ENCODE measurements at places on chromosomes 3 and 15.

DNA sequence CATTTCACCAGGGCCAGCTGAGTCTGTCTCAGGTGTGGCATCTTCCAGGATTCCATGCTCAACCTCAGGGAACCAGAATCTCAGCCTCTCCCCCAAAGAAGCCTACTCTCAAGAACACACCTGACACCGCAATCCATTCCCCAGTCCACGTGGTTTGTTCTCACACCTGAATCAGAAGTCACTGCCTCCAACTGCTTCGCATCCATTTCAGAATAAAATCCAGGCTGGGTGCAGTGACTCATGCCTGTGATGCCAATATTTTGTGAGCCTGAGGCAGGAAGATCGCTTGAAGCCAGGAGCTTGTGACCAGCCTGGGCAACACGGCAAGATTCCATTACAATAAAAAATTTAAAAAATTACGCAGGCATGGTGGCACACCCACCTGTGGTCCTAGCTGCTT lies 212.2 kb downstream of the FOXP1 start:
- no peak for DNase-seq

DNA sequence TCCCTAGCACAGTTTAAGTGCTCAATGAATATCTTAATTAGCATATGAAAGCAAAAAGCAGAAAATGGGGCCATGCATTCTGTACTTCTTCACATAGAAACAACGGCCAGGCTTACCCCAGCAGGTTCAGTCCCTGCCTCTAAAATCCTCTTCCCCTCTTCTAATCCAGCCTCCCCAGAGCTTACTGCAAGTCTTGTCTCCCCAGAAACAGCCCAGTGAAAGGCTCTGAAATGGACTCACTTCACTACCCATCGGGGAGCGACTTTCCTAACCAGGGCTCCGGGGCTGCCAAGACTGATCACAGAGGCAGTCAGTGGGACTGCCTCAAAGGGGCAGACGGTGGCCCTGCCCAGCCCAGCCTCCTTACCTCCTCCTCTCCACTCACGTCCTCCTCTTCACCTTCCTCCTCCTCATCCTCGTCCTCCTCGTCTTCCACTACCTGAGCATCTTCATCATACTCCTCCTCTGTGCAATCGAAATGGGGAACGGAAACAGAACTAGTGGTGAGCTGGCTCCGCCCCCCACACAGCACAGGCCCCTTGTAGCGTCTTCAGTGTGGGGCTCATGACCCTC lies 38.0 kb downstream of the ANP32A start:
- no peak for DNase-seq

DNA sequence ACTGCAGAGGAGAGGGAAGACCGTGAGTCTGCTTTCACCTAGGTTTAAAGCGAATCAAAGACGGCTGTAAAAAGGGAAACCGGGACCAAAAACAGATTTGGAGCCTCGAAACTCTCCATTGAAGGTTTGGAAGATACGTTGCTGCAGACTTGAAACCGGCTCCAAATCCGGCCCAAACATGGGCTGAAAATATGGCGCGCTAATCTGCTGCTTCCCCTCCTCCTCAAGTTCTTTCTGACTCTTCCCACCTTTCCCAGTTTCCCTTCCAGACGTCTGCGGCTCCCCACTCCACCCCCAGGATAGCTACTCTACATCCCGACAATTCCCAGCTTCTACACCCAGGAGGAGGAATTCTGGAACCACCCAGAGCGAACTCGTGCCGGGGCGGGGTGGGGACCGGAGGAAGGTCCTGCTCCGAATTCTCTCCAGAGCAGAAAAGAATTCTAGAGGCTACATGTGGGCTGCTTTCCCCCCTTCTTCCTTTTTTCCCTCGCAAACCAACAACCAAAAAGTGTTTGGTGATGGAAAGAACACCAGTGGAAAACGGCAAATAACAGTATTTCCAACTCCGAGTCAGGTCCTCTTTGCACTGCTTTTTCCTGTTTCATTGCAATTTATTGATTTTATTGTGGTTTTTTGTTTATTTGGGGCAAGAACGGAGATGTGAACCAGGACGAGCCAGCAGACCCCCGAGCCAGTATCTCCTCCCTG lies 8.5 kb downstream of the EOMES start:
- DNase-seq = no peak

DNA sequence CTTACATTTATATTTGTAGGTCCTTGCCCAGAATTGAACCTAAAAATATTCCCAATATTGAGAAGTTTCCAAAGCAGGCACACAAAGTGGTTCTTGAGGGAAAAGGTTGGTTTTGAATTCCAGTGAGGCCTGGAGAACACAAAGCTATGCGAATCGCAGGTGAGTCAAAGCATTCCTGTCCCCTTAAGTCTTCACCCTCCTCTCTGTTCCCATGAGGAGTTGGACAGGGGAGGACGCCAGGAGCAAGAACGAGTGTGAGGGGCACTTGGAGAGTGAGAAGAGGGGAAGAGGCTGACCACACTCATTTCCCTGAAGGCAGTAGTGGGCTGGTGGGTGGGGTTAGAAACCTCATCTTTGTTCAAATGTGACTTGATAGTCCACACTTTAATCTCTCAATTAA lies 185.8 kb upstream of the EOMES start:
- DNase-seq = no peak

DNA sequence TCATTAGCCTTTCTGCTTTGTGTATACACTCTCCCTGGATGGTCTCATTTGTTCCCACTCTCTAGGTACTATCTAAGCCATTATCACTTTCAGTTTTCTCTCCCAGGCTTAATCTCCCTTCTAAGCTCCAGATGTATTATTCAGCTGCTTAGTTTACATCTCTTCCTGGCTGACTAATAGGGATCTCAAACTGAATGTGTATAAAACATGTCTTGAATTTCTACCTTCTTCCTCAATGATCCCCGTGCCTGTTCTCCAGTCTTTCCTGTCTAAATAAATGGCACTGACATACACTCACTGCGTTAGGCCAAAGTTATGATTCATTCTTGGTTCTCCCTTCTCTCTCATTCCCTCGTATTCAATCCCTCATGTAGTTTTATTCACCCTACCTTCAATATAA lies 127.3 kb downstream of the NR2F2 start:
- DNase-seq = no peak

- DNase-seq = no peak
These were observed 220.6 kb downstream of the SLCO3A1 start for GRCh38 chr15:92074101-92074500.

GRCh38 chr15:44532689-44533088 lies 4.3 kb upstream of the EIF3J start:
- no peak for DNase-seq

DNA sequence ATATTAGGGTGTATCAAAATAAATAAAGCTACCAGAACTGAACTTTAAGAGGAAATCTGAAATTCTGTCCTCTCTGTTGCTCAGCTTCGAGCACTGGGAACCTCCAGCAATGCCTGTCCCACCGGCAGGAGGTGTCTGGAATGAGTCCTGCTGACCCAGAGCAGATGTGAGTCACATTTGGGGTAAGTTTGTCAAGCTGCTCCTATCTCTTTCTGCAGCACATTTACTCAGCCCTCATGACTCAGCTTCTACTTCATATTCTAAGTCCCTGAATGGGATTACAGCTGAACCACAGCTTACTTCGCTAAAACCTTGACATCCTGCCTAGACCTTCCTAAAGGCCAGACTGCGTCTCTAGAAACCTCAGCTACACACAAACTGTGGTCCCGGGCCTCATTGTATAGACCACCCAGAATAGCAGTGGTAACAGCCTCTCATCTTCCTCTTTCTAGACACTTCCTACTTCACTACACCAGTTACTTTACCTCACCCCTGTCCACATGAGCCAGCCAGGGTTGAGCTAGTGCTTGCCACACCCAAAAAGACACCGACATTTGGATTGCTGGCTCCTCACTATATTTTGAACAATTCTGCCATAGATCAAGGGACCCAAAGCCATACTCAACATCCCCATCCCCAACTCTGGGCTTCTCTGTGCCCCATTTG lies 109.6 kb upstream of the TMCO5A start:
- no peak for DNase-seq

DNA sequence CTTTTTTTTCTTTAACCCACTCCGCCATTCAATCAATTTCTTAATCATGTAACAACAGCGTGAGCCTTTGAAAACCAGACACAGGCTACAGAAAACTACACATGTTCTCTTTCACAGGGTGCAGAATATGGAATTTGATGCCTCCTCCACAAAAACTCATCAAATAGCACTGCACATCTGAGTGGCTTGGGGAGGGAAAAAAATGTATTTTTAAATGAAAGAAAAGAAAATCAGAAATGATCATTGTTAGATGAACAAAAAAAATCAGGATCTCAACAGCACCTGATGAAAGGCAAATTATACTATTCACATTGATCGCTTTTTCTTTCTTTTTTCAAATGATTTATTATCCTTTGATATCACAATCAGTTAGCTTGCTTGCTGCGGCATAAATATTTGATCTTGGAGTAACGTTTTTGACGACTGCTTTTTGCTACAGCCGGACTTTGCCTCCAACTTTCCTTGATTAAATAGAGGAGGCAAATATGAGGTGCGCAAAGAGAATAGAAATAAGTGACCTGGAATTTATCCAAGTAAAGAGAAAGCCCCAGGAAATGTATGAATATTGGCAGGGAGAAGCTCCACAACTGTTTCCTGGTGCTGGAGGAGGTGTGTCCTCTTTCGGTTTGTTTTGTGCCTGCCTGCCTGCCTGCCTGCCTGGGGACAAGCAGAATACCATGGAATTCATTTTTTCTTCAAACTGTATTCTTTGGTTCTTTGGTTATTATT lies 63.1 kb downstream of the EDEM1 start:
- DNase-seq = no peak

DNA sequence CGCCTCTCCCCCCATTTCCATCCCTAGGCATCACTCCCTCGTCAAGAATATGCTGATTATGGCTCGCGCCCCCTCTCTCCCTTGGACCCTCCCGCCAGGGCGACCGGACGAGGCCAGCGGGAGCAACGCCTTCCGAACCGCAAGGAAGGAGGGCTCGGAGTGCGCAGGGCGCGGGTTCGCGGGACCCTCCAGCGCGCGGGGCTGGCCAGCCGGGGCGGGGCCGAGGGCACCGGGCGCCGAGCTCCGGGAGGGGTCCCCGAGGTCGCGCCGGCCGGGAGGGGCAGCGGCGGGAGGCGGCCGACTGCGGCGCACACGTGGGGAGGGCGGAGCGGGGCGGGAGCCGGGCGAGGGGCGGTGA lies 483 bp downstream of the EHD4 start:
- no peak for DNase-seq

DNA sequence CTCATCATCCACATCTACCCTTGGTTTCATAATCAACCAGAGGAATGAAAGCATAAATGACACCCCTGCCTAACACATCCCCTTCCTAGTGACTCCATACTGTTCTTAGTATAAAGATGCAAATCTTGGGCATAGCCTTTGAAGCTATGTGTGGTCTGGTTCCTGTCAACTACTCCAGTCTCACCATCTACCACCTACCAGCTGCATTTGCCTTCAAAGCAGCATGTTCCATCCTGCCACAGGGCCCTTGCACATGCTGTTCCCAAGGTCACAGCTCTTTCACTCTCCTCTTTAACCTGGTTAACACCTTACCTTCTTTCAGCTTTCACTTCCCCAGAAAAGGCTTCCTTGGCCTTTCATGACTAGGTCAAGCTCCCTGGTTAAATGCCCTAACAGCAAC lies 62.3 kb upstream of the ARHGEF3 start:
- DNase-seq = no peak

DNA sequence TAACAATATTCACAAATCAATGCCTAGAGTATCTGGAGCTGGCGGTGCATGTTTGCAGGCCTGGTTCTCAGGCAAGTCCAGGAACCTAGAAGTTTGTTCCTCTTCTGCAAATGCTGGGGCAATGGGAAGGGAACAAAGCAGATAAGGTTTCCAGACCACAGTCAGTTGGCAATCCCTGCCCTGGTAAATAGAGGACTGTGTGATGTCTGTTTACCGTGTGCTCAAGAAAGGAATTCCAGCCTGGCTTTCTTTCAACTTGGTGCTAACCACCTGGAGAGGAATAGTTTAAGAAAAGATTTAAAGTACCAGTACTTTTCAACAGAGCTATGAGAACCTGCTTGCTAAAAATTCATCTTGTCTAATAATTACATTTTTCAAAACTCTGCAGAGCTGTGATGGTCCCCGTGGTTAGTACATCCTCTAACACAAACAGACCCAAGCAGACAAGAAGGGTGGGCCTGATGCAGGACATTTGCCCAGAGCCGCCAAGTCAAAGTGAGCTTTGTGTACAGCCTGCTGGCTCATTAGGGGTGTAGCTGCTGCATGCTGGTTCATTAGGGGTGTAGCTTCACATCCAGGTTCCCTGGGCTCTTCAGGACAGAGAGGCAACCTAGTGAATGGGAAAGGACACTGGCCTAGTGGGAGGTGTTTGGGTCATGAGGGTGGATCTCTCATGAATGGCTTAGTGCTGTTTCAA lies 220.5 kb downstream of the SQOR start:
- no peak for DNase-seq

DNA sequence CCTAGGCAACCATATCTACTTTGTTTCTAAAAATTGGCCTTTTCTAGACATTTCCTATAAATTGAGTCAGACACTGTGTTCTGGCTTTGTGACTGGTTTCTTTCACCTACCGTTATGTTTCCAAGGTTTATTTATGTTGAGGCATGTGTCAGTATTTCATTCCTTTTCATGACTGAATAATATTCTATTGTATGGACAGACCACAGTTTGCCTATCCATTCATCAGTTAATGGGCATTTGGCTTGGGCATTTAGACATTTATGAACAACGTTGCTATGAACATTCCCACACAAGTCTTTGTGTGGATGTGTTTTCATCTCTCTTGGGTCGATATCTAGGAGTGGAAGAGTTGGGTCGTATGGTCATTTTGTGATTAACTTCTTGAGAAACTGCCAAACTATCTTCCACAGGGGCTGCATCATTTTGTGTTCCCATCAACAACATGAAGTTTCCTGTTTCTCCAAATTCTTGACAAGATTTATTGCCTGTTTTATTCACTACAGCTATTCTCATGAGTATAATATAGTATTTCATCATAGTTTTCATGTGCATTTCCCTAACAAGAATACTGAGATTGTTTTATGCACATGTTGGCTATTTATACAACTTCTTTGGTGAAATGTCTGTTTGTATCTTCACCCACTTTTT lies 3.5 kb upstream of the EFCC1 start:
- no peak for DNase-seq

DNA sequence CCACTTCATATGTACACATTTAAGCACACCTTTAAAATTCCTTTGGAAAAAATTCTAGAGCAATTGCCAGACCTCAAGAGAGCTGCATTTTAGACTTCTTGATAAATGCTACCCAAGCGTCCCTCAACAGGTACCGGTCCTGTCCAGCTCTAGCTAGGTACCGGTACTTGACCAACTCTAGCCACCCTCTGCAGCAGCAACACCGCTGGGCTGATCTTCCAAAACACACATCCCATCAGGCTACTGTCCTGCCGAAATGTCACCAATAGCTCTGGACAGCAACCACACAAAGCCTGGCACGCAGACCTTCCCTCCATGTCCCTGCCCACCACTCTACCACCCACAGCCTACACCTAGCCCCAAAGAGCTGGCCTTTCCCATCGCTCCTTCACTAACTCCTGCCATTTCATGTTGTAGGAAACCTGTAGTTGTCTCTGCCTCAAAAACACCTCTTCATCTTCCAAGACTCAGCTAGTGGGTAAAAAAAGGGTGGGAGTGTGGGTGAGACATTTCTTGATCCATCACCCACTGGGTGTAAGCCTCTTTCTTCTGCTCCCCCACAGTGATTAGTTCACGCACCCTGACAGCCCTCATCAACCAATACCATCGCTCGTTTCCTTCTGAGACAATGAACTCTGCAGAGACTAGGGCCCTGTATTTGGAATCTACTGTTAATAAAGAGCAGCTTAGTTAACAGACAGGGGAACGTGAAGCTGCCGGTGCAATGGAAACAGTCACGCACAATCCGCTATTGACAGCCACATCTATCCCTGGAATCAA lies 6.8 kb downstream of the CHSY1 start:
- DNase-seq = no peak

Data from CD4-positive, alpha-beta T cell treated with Interleukin-1 beta for 1 hour (primary cell).